Left renal pelvis (tissue), 4 donors: ENCODE measurements at places on chromosomes 13 and 19. TPM values are rescaled to one million over a fixed set of nuclear protein-coding genes. Genes with fewer than 3 reads are reported as not detected.

DNA sequence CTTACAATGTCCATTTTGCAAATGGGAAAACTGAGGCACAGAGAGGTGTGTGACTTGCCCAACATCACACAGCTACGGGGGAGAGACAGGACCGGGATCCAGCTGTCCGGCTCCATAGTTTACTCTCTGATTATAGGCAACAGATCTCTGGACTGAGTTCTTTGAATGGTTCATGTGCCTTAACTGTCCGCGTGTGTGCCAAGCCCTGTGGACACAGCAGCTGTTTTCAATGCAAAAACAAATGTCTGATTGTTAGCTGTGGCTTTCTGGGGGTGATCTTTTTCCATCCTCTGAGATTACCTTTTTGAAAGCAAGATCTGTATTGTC, 94.1 kb downstream of the KL start:
- DNase-seq, result no peak

DNA sequence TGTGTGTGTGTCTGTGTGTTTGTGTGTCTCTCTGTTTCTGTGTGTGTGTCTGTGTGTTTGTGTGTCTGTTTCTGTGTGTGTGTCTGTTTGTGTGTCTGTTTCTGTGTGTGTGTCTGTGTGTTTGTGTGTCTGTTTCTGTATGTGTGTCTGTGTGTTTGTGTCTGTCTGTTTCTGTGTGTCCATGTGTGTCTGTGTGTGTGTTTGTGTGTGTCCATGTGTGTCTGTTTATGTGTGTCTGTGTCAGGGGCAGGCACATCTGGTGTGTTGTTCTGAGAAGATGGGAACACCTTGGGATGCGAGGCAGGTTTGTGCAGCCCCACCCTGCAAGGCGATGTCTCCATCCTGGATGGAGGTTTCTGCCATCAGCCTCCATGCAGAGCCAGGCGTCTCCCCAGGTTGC, 275.8 kb upstream of the SOX1 start:
- DNase-seq, result no peak

DNA sequence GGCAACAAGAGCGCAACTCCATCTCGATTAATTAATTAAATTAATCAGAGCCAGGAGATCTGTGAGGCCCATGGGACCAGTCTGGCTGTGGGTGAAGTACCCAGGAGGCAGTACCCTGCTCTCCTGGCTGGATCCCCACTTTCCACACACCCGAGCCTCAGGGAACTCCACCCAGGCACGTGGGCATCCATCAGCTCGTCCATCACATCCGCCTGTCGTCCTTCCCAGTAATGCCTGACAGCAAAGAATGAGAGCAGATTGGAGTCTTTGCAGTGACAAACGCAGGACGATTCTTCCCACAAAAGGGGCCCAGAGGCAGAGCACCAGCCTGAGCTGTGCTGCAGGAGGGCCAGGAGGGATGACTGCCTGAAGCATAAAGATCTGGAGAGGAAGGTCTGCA, 35.8 kb downstream of the VSTM2B start:
- DNase-seq, result no peak

The CEACAM21 gene
- 0.87 TPM for polyA plus RNA-seq

DNA sequence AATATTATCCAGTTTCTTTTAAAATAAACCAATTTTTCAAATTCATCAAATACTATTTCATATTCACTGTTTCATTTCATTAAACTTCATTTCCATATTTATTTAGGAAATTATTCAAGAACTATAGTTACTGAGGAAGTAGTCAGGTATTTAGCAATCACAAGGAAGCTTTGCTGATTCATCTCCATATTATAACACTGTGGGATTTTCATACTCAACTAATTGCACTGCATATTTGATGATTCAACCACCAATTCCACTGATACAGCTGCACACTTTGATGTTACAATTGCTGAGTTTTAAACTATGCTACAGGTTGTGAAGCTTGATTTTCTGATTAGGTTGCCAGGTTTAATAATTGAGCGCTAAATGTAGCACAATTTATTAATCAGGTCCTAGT, 556.8 kb upstream of the SLITRK1 start:
- no peak for DNase-seq

GRCh38 chr19:49558591-49558990, 21.8 kb downstream of the NOSIP start:
- DNase-seq, result no peak

The FAM216B gene
- polyA plus RNA-seq, result not detected

DNA sequence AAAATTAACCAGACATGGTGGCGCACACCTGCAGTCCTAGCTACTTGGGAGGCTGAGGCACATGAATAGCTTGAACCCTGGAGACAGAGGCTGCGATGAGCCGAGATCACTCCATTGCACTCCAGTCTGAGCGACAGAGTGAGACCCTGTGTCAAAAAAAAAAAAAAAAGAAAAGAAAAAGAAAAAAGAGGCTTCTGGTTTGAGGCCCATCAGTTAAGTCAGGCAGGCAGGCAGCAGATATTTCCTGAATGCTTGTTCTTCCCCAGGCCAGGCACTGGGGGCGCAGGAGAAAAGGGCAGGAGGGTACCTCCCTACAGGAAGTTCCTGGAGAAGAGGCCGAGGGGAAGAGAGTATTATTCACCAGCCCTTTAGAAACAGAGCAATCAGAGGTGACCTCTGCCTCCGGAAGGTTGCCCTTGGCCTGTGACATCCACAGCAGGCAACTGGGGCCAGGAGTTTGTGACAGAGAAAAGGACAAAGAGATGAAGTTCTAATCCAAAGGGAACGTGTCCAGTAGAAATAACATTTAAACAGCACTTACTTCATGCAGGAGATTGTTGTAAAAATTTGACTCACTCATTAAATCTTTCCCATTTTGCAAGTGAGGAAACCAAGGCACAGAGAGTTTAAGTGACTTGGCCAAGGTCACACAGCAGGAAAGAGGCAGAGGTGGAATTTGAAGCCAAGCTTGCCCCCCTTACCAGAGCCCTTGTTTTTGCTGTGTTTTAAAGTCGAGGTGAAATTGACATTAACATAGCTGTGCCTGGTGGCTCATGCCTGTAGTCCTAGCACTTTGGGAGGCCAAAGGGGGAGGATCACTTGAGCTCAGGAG, 4.3 kb upstream of the RLN3 start:
- no peak for DNase-seq

The CIRBP gene
- polyA plus RNA-seq, result 704 TPM

The DCLK1 gene
- 4.3 TPM for polyA plus RNA-seq

GRCh38 chr19:31504221-31504620, 155.0 kb upstream of the TSHZ3 start:
- no peak for DNase-seq

The CYP2F1 gene
- not detected for polyA plus RNA-seq
